ENCODE measurements at places on chromosomes 2 and 18.

DNA sequence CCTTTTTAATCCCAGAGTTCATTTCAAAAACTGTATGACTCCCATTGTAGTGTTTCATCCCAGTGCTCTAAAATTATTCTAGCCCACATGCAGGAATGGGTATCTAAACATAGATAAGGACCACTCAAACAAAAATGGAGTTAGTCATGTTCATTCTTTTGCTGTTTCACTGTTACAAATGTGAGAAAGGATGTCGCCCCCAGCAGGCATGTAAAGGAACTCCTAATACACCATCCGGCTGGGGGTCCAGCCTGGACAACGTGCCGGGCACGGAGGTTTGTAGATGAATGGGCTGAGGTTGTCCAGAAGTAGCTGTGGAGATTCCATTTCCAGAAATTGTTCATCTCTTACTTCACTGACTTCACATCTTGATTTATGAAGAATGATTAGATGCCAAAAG is 101.9 kb upstream of the RAB12 start:
- DNase-seq, result no peak

- no peak for DNase-seq
Measured at GRCh38 chr18:72372076-72372475, 172.1 kb downstream of the CBLN2 start.

DNA sequence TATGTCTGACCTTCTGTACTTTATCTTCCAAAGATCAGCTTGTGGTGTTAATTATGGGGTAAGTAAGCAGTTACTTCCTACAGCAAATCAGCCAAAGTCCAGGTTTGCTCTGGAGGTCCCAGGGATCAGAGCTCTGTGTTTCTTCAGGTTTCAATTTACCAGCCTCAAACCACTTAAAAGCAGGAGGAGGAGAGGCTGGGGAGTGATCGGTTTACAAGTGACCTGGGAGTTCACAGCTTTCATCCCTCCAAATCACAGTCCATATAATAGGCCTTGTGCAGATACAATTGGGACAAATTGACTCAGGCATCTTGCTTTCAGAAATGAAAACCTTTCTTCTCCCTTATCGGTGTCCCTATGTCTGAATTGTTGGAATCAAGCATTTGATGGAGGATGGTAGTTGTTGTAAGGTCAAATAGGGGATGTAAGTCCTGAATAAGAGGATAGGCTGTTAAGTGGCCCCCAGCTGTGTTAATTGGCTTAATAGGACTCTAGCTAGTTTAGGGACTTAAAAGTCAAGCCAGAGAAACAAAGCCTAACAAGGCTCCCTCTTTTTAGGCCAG is 188.0 kb upstream of the NT5C1B start:
- DNase-seq, result no peak

DNA sequence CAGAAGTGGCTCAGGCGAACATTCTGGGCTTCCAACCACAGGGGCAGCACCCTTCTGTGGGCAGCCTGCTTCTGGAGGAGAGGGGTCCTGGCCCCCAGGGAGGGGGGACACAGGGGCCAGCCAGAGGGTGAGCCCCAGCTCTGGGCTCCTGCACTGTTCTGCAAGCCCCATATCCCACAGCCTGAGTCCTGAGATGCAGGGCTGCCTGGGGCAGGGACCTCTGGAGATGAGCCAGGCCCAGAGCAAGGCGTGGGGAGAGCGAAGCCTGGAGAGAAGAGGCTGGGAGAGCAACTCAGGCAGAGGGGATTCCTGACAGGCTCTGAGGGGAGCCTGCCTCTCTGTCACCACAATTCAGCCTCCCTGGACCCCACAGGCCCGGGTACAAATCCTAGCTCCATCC is 13.5 kb upstream of the PRSS56 start:
- DNase-seq, result no peak

DNA sequence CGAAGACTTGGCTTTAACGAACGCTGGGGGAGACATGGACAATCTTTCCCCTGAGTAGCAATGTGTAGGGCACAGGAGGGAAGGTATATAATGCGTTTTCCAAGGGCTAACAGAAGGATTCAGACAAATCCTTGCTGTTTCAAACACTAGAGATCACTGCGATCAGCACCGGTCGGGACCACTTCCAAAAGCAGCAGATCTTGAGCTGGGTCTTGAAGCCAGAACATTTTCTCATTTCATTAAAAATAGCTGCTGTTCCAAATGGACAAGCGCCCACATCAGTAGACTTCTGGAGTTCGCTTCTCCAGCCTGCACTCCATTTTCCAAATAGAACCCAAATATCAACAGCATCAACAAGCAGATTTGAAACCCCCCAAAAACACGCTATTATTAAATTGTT is 65.1 kb upstream of the MAPRE2 start:
- DNase-seq, result no peak

DNA sequence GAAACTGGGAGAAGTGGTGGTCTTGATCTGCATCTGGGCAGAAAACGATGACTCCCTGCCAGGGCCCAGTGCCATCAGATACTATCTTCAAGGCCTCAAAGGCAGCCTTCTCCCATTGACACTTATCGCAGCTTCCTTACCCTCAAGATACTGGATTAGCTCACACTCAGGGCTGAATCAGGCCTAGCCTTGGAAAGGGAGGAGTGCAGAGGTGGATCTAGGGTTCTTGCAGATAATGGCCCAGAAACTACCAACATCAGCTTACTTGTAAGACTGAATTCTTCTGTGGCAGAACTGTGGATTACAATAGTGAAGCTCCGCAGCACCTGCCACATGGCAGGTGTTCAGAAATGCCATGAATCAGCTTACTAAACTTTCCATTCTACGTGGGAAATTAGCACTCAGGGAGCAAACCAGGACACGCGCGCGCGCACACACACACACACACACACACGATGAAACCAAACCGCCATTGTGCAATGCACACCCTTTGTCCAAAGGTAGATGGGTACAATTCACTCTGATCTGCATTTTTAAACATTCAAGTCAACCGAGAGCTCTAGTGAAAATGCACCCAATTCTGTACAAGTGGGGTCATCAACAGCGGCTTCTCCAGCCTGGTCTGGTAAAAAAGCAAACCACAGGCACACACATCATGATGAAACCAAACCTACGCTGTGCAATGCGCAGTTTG is 26.3 kb upstream of the TMEM182 start:
- DNase-seq, result no peak

DNA sequence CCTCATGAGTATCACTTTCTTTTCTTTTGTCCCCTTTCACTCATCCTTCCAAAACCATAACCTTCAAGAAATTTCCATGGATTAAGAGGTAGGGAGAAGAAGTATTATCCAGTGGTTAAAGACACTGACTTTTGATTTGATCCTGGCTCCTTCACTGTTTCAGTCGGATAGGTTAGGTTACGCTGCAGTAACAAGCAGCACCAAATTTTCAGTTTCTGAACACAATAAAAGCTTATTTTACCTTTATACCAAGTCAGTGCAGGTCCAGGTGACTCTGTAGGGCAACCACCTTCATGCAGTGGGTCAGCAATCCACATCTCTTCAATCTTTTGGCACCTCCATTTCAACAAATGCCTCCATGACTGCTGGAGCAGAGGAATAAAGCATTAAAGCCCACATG is 15.0 kb upstream of the MARCHF4 start:
- DNase-seq, result no peak

- DNase-seq, result no peak
Measured at GRCh38 chr2:119751706-119752105, 8.0 kb upstream of the PTPN4 start.

GRCh38 chr2:238835726-238836301 is 12.1 kb upstream of the TWIST2 start:
- no peak for DNase-seq
